Renal cortical epithelial cell (primary cell): ENCODE measurements at places on chromosomes 16 and 17. TPM values are rescaled to one million over a fixed set of nuclear protein-coding genes. Genes with fewer than 3 reads are reported as not detected.

DNA sequence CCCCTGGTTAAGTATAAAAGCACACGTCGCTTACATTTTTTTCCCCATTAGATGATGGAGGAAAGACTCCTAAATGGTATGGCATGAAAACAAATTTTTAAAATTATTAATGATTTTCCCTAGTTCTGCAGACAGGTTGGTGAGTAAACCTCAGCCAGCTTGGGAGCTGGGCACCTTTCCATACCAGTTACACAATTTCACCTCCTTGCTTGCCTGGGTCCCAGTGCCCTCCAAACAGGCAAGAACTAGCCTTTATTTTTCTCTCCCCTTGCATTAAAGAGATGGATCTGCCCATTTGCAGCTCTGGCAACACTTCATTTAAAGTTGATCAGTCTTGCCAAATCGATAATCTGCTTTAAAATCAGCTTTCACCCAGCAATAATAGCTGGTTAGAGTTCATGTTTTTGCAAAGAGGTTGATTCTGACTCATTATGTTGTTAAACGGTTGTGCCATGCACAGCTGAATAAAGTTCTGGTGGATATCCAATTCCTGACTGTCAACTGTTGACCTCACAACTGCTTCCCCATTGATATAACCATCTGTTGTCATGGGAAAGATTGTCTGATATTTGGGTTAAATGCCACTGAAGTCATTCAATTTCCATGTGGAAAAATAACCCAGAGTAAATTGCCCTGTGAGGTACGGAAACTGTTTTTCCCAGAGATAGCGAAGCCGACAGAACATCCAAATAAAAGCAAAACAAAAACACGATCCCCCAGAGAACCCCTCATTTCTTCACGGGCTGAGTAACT lies 1.3 kb downstream of the C17orf58 start:
- peak; percentile 89 for DNase-seq

DNA sequence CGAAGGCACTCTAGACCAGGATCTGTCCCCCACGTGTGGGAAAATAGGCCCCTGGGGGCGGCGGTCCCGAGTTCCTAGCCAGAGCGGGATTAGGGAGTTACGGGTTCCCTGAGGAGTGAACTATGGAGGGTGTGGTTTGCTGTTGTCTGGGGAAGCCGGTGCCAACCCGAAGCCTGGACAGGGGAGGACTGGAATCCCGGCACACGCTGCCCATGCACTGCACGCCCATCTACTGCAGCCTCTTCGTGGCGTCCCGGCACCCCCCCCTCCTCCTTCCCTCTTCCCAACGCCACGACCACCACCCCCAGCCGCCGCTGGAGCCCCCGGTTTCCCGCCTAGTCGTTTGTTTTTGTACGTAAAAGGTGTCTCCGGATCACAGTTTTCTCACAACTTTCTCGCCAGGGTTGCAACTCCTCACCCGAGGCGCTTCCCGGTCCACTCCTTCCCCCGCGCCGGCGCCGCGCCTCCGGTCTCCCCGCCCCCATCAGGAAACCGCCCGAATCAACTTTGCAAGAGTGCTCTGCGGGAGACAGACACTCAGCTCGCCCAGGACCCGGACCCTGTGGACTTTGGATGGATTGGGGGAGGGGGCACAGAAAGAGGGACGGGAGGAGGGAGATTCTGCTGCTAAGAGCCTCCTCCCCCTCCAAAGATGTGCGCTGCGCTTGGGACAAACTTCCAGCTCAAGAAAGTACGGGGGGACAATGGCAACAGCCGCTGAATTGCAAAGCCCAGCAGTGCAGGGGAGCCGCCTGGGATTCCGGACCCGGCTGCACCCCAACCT lies 1.4 kb upstream of the LHX1 start:
- peak; percentile 65 for DNase-seq

DNA sequence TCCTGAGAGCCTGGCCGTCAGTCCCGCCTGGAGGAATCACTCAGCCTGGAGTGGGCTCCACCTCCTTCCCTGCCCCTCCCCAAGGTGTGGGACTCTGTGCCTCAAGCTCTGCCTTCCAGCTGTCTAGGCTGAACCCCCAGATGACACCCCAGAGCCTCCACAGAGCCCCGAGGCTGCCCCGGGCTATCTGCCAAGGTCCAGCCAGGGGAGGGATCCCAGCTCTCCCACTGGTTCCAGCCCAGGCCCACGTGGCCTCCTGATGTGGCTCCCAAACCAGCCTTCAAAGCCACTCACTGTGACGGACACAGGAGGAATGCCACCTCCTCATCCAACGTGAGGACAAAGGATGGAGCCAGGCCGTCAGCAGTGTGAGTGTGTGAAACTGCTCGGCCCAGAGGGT lies 45.6 kb upstream of the ENPP7 start:
- DNase-seq = no peak

DNA sequence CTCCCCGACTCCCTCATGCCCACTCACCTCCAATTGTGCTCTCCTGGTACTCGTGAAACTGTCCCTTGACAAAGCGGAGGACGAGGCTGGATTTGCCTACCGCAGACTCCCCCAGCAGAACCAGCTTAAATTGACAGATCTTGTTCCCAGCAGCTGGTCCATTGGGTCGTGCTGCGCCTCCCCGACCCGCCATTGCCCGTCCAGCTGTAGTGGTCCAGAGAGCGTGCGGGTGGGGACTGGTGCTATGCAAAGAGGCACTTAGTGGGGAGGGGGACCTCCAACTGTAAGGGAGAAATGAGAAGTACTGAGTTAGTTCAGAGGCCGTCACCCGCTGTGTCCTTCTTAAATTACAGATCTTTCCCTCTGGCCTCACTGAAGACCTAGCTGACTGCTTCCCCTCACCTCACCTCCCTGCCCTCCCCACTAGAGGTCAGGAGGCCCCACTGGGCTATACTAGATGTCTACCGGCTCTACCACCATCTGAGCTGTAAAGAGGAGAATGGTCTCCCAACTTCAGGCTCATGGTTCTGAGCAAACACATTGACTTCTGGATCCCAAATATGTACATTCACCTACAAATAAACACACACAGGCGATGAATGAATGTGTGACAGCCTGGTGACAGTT lies 7.8 kb downstream of the HSPB9 start:
- no peak for DNase-seq

- DNase-seq = peak; percentile 58
Measured at GRCh38 chr17:3603119-3603869, 5.9 kb downstream of the TRPV1 start.

CNTNAP1 gene
- 5.4 and 15.2 TPM in 2 replicates for total RNA-seq

HSPB9 gene
- not detected in 2 replicates for total RNA-seq
